ENCODE measurements at places on chromosomes 1 and 21.

DNA sequence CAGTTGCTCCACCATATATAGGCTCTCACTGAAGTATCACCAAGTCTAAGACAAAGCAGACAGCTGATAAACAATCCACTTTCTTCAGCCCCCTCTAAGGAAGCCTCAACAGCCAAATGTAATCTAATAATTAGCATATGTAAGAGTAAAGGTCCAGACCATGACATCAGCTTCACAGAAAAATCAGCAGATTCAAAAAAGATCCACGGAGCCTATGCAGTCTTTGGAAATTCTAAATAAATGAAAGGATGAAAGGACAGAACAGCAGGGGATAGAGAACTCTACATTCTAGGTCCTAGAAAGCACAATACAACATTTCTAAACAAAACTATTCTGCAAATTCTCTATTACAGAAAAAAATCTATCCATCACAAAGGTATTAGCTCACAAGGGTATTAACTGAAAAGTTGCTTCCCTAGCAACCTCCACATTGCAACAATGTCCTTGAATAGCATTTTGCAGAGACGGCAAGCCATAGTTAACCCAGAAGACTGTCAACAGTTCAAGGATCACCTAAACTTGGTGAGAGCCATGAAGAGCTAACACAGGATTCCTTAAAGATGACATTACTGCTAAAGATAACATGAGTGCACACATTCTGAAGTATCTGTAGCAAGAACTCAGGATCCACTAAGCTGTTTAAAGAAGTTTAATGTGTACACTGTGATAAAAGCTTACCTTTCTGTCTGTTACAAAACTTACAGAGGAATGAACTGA, 74.3 kb downstream of the SIPA1L2 start:
- DNase-seq, result no peak

DNA sequence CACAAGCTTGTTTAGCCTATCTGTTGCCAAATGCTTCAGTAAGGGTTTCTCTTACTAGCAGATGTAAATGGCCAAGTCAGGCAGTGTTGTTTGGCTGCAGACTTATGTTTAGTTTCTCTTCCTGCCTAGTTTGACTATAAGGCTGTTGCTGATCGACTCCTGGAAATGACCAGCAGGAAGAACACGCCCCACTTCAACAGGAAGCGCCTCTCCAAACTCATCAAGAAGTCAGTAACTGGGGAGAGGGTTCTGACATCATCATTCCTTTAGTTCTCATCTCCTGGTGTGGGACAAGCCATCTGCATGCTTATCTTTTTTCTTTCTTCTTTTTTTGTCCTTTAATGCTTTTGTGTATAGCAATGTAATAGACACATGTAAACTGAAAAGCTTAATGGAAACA, 25.1 kb downstream of the RRP1B start:
- DNase-seq, result no peak

DNA sequence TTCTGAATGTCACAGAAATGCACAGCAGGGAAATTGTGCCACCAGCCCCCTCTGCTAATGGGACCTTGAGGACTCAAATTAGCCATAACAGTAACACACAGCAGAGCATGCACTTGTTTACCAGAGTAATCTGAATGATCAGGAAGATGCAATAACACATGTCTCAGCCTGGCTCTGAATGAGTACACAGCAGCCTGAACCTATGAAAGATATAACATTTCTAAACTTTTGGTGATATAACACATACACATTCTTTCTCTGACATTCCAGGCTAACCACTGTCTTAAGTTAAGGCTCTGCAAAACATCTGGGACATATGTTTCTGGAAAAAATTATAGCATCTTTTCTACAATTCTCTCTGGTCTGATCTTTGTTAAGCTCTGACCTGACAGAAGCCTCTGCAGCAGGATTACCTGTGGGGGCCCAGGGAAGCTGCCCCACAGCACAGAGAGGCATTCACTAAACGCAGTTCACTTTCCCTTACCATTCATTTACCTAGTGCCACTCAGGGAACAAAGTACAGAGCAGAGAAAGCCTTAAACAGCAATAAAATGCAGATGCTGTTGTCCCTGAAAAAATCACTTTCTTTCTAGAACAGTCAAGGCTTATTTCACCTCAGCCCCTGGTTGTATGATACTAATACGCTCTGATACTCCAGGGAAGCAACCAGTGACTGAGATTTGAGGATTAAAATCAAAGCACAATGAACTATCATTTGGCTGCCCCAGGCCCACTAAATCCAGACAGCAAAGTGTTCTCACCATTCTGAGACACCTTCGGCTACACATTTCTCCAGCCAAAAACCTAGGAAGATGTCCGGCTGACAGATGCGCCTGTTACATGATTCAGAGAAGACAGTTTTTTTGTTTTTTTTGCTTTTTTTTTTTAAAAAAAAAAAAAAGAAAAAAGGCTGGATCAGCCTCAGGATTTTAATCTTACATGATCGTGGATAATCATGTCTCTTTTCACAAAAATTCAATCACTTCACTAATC, 54.0 kb upstream of the CNN3 start:
- DNase-seq, result no peak

DNA sequence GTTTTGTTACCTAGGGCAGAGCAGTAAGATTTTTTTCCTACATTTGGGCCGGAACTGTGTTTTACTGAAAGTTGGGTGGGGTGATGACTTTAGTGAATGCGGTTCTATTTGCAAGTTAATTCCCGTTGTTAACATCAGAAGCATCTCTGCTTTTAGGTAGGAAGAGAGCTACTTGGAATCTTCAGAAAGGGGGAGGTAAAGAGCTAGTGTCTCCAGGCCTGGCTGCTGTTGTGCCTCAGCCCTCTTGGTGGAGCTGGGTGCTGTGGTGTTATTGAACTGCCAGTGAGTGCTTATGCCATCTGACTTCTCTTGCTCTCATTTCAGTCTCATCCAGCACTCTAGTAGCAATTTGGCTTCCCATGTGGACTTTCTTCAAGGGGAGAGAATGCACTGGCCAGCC, 3.4 kb downstream of the KDM4A start:
- DNase-seq, result no peak

- no peak for DNase-seq
Measured at GRCh38 chr1:219414250-219414649, 198.7 kb downstream of the ZC3H11B start.

- no peak for DNase-seq
Measured at GRCh38 chr1:235952950-235953615, 86.4 kb upstream of the LYST start.

GRCh38 chr21:20943561-20943997, 54.6 kb upstream of the NCAM2 start:
- DNase-seq, result no peak

DNA sequence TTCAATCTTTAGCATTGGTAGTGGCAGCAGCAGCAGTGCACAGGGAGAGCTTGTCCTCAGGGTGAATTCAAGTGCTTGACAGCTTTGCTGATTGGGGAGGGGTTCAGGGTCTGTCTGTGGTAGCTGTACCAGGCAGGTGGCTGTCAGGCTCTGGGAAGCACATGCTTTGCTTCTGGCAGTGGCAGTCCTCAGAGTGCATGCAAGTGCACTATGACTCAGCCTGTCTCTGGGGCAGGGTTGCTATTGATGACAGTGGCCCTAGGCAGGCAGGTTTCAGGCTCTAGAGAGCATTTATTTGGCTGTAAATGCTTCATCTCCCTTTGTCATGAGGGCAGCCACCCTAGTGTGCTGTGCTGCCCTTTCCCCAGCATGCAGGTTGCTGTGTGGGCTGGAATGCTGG, 251.9 kb upstream of the LRRC7 start:
- DNase-seq, result no peak

DNA sequence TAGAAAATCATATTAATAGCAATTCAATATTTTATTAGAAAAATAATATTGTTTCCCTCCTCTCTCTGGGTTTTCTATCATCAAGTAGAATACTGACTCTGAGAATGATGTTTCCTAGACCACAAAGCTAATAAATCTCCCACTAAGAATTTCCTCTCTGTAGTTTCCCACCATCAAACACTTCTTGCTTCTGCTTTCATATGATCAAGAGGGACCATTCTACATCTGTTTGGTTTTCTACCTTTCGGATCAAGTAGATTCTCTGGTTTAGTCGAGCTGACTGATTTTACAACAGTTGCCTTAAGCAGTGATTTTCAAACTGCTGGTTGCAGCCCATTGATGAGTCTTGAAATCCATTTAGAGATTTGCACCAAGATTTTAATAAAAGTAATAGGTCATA, 240.2 kb upstream of the PTBP2 start:
- no peak for DNase-seq

GRCh38 chr1:93275634-93276295, 69.9 kb upstream of the DR1 start:
- DNase-seq, result no peak

GRCh38 chr1:24536391-24536840, 19.5 kb upstream of the NCMAP start:
- peak; percentile 49 for DNase-seq

DNA sequence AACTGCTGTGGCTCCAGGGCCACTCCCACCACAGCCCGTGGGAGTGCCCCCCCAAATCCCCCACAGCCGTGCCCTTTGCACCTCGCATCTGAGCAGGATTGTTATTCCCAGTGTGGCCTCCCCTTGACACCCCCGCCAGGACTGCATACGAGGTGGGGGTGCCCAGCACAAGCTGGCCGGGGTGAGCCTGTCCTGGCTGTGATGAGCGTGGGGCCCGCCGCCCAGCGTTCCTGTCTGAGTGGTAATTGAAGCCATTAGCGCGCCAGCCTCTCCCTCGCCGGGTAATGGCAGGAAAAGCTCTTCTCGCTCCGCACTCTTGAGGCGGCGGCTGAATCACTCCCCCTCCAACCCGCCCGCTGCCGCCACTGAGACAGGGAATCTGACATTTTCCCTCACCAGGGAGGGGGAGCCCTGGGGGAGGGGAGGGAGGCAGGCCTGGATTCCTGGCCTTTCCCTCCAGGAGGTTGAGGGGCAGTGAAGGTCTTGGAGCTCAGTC, 27.7 kb downstream of the PTPRF start:
- DNase-seq, result no peak

- DNase-seq, result no peak
Measured at GRCh38 chr21:43305811-43306311, 121.1 kb downstream of the SIK1 start.

DNA sequence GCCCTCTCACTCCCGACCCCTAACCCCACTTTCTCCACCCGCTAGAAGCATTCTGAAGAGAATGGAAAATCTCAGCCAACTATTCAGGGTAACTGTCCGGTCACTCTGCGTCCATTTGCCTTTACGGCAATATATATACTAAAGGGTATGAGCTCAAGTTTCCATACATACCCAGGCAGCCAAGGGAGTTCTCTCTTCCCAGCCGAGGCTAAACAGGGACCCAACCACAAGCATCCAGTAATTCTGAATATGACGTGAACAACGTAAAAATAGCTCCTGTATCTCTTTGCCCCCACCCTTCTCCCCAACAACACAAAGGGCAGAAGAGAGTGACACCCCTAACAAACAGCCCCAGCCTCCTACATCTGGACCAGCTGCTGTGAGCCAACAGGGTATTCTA, 67.7 kb downstream of the SSBP3 start:
- no peak for DNase-seq

- no peak for DNase-seq
Measured at GRCh38 chr1:2632561-2633361, at the start of gene MMEL1. Gene MMEL1 (minus strand): TSS chr1:2633016. CDS start chr1:2629484, 3,532 bp downstream.

DNA sequence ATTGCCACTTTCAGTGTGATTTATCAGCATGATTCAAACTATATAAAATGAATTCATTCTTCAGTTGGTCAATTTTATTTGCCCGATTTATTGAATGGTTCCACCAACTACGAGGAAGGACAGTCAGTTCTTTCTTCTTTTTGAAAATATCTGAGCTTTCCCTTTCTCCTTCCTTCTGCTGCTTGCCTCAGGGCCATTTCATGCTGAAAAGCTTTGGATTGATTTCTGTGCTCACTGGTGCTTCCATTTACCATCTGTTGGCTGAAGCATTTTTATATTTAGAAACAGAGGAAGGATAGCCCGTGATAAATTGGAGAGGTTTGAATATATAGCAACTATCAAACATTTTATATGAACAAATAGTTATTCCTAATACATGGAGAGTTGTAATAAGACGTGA, 68.9 kb upstream of the ADAMTS5 start:
- no peak for DNase-seq

GRCh38 chr1:37250371-37250770, 216.1 kb upstream of the GRIK3 start:
- DNase-seq, result no peak

DNA sequence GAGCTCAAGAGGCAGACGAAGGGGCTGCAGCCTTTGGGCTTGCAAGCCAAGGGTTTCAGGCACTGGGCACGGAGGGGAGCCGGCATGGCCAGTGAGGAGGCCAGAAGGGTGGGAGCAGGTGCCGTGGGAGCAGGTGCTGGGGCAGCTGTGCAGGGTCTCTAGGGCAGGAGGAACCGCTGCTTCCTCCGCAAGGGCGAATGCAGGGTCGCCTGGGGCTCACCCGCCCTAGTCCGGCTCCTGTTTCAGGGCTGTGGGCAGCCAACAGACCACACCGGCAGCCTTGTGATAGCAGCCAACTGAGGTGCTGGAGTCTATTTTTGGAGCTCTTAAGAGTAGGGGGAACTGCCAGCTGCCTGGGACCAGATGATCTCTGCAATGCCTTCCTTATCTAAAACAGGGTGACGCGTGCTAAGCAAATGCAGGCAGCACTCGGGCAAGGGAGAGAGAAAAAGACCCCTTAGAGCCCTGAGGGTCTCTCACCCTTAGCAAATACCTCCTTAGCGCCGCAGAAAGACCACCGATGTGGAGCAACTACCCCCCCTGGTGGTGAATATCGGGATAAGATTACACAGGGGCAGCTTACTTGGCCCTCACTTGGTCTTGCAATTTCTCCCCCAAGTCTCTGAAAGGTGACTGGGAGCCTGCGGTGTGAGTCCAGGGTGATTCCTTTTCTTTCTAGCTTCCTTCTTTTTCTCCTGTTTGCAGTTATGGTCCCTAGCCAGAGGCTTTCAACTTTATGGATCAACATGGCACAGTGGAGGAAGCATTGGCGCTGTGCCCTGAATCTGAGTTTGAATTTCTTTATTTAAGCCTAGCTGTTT, 20.7 kb upstream of the MAPKAPK2 start:
- peak; percentile 75 for DNase-seq

DNA sequence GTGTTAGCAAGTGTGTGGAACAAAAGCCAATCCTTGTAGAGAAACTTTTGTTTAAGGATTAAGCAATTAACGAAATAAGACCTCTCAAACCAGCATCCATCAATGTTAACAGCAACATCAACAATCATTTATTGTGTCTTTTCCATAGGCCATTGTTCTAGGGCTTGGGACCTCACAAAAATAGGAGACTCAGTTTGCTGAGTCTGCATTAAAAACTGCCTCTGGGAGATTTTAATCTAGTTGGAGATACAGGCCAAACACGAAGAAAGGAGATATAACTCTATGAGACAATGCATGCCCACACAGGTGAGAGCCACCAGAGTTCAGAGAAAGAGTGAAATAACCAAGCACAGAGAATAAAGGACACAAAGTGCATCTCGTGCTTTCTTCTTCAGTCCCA, 14.4 kb upstream of the SELP start:
- DNase-seq, result no peak

DNA sequence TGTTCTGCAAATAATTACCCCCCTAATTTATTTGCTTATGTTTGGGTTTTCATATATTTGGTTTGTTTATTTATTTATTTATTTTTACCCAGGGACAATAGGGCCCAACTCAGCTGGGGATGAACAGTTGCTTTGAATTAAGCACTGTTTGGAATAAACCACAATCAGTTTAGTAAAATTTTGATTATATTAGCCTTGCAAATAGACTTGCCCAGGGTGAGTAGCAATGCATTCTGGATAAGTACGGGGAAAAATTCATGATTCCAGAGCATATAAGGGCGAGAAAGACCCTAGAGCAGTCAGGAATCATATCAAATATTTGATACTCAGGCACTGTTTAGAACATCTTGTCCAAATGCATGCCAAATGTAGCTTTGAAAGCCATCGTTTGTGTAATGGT, 242.7 kb downstream of the OMA1 start:
- DNase-seq, result no peak
